Naive B cell (primary cell): ENCODE measurements at places on chromosomes 12 and 14. TPM values are rescaled to one million over a fixed set of nuclear protein-coding genes. Genes with fewer than 3 reads are reported as not detected.

MYL6 gene
- polyA plus RNA-seq, result 1,836 TPM

MYO1H gene
- polyA plus RNA-seq, result not detected

GRCh38 chr12:70644861-70645260, 7.6 kb upstream of the PTPRB start:
- no peak for DNase-seq

IL22 gene
- polyA plus RNA-seq, result not detected

DNA sequence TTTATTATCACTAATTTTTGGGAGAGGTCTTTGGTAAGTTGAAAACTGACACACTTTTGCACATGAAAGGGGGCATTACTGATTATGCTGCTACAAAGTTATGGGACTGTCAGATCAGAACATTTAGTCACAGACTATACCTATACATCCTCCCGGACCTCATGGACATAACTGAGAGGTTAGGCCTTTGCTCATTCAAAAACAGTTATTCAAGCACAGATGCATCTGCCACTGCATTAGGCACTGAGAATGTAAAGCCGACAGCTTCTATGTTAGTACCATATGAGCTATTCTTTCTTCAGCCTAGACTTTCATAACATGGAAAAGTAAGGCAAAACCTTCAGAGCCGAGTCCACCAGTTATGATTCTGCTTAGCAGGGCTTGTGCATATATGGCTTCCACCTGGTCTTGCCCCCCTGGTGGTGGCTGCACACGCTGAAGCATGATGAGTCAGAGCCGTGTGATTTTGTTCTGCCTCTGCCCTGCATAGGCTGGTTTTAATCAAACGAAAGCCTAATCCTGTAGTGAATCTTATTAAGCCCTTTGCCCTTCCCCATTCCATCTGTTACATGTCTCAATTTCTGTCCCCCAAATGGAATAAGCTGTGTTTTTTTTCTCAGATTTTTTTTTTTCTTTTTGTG, 21.8 kb upstream of the RNU6-8 start:
- DNase-seq, result no peak

DNA sequence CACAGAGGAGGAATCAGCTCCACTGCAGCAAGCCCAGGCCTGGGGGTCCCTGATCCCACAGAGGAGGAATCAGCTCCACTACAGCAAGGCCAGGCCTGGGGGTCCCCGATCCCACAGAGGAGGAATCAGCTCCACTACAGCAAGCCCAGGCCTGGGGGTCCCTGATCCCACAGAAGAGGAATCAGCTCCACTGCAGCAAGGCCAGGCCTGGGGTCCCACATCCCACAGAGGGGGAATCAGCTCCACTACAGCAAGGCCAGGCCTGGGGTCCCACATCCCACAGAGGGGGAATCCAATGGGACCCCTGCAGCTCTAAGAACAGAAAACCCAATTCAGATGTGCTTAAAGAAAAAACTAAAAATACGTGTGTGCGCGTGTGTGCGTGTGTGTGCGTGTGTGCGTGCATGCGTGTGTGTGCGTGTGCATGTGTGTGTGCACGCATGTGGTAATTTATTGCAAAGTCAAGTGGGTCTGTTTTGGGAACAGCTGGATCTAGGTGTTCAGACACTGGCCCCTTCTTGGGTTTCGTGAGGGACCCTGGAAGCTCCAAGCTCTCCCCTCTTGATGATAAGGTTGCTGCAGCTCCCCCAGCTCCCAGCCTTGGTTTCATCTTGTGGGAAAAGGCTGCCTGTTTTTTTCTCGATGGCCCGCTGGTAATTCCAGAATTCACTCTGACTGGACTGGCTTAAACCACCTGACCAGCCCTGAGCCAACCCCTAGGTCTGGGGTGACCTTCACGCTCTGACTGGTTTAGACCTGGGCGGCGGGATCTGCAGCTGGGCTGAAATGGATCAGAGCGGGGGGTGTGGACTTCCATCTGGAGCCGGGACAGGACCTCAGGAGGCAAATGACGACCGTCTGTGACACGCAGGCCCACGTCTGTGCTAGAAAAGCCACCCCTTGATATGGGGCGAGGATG, 47.1 kb downstream of the GALNT9 start:
- no peak for DNase-seq

GYS2 gene
- polyA plus RNA-seq, result not detected

LBHD2 gene
- not detected for polyA plus RNA-seq

DNA sequence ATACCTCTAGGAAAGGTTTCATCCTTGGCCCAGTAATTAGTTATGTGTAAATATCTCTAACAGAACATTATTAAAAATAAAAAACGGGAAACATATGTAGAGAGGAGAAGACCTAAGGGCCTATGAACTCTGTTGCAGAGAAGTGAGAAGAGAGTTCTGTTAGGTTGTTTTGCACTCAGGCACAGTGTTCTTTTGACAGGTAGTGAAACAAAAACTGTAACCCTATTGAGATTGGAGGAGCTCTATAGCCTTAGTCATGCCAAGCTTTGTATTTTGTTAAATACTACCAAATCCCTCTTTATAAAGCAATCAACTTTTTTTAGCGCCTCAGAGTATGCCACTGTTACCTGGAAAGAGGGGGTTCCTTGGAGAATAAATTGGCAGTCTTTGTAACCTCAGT, 77.6 kb downstream of the CNTN1 start:
- no peak for DNase-seq

GRCh38 chr12:19130224-19131024, 891 bp downstream of the PLEKHA5 start:
- peak; percentile 7 for DNase-seq

SLC5A8 gene
- not detected for polyA plus RNA-seq

DNA sequence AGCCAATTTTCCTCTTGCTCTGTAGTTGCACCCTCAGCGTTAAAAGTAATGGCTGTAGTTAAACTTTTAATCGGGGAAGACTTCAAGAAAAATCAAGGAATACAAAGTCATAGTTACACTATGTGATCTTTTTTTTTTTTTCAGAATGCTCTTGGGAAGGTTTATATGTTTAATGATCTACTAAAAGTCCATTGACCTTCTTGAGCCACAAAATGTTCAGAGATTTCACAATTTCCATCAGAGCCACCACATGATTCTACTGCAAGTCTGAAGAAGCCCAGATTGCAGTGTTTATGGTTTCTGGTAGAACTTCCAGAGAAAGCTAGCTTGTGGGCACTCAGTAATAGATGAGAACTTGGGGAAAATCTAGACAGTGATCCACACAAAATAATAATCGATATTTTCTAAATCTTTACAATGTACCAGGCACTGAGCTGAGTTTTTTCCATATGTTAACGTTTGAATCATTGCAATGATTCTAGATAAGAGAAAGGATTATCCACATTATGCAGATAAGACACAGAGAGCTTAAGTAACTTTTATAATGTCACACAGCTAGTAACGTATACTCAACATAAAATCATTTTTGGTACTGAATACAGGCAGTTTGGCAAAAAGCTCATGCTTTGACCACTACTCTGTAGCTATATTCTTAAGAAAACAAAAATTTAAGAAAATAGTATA, 38.3 kb downstream of the GYS2 start:
- no peak for DNase-seq

VSIG10 gene
- polyA plus RNA-seq, result not detected

DNA sequence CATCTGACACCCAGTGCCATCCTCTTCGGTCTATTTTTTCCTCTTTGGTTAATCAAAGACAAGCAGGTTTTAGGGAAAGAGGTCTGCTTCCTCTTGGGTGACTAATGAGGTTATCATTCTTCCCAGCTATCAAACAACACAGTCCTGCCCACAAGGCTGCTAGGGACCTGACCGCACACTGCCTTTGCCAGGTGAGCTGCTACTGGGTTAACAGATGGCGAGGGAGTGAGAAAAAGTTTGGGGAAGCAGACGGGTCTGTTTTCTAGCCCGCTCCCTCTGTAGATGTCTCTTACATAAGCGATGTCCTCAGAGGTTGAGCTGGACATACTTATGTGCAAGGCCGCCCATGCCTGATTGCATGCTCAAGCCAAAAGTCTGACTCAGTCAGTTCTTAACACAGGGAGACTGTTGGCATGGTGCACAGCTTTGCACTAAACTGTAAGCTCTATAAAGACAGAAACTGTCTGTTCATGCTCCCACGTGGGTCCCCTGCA, 94.1 kb downstream of the SLC15A4 start:
- no peak for DNase-seq

DNA sequence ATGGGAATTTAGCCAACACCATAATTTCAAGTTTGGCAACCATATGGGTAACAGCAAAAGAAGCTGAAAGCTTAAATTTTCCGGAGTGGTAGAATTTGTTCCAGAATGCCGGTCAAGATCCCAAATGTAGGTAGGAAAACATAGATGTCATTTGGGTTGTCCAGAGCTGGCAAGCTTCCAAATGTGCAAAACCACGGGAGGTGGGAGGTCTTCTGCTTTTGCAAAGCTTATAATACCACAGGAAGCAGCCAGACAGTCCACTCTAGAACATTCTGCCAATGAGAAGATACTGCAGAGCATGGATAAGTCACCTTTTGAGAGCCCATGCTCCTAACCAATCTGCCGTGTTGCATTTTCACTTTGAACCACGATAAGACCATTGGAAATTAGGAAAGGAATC, 26.4 kb upstream of the BATF start:
- DNase-seq, result no peak

GRCh38 chr14:24670594-24670993, 36.6 kb upstream of the GZMB start:
- DNase-seq, result no peak

DNA sequence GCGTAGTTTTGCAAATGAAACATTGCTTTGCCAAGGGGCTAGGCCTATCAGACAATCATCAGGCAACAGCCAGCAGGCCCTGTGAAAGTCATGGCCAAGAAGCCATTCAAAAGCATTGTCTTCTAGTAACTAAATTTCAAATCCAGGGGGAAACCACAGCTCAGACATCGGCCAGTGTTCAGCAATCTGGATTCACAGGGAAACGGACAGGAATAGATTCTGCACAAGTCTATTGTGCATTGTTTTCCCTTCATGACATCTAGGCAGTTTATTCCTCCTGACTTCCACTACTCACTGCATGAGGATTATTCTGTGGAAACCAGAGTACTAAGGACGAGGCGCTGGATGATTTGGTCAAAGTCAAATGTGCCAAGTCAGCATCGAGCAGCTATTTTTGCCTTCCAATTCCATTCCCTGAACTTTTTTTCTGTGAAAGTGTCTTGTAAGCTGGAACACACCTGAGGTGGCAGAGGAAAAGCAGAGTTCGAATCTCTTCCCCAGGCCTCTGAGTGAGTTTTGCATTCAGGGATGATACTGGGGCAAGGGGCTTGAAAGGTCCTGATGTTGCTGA, 75.4 kb downstream of the VCPKMT start:
- no peak for DNase-seq

SLC17A8 gene
- not detected for polyA plus RNA-seq

- DNase-seq, result no peak
Observed at GRCh38 chr12:61862986-61863385, 397.2 kb upstream of the USP15 start.

GRCh38 chr12:76542908-76543307, 16.7 kb downstream of the OSBPL8 start:
- DNase-seq, result no peak

DNA sequence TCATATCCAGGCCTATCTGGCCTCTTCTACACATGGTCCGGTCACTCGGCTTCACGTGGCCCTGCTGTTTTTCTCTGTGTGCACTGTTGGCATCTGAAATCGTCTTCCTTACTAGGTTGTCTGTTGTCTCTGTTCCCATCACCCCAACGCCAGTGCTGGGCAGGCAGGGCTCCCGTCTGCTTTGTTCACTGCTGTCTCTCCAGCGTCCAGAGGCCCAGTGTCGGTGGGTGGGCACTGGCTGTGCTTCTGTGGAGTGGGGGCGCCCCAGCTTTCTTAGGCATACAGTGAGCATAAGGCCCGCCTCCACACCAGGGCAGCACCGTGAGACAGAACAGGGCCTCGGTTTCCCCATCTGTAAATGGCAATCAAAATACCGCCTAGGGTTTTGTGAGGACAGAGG, 153.1 kb downstream of the BCL11B start:
- DNase-seq, result no peak

VRTN gene
- not detected for polyA plus RNA-seq

DNA sequence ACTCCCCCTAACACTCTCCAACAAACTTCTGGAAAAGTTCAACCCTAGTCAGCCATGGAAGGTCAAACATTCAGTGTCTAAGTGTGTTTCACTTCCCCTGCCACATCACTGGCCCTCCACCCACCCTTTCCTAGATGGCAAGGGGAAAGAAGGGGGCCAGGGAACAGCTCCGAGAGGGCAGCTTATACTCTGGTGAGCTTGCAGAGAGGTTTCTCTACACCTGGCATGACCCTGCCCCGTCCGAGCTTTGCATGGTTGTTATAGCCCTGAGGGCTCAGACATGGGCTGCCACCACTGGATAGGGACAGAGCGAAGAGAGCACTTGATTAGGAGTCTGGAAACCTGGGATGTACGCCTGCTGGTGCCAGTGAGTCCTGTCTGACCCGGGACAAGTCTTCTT, 4.0 kb downstream of the ACVRL1 start:
- no peak for DNase-seq

OR4E2 gene
- polyA plus RNA-seq, result not detected
